Right ventricle myocardium superior (tissue), 1 donor: ENCODE measurements at places on chromosomes 6 and 20. TPM values are rescaled to one million over a fixed set of nuclear protein-coding genes. Genes with fewer than 3 reads are reported as not detected.

GRCh38 chr6:139294090-139294489 lies 2.3 kb upstream of the TXLNB start:
- DNase-seq: no peak

GRCh38 chr6:142474531-142475289 lies 172.9 kb downstream of the ADGRG6 start:
- no peak for DNase-seq

DNA sequence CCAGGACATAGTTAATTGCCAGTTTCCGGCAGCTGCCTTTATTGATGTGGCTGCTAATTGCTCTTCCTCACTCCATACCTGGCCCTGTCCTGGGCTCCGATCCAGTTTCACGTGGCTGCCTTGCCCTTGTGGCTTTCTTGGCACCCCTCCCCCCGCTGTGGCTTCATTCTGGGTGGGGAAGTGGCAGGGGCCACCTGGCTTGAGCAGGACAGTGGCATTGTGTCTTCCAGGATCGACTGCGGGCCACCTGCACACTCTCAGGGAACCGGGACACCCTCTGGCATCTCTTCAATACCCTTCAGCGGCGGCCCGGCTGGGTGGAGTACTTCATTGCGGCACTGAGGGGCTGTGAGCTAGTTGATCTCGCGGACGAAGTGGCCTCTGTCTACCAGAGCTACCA lies 10.8 kb downstream of the MAVS start:
- no peak for DNase-seq

- DNase-seq: no peak
These were observed 3.7 kb upstream of the SLC17A2 start for GRCh38 chr6:25934156-25934555.

DNA sequence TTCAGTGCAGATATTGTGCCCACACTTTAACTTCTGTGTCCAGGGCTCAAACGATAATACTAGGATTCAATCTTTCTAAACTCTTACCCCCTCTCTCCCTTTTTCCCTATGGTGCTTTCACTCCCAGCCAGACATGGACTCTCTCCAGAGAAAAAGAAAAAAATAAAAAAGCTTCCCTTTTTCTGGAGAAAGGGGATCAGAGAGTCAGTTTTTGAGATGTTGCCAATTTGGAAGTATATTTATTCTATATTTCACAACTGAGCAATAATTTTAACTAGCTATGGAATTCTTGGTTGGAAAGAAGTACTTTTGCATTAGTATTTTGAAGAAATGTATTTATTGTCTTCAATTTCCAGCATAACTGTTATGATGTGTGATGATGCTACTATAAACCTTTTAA lies 72.2 kb upstream of the ZFP64 start:
- no peak for DNase-seq

- DNase-seq: no peak
These were observed 25.6 kb upstream of the LOC128125822 start for GRCh38 chr6:63546697-63547096.

- no peak for DNase-seq
These were observed 23.0 kb downstream of the L3MBTL1 start for GRCh38 chr20:43530321-43531090.

GRCh38 chr6:51398064-51398705 lies 579.5 kb downstream of the TFAP2B start:
- no peak for DNase-seq

GRCh38 chr20:635893-636338 lies 17.1 kb downstream of the SRXN1 start:
- no peak for DNase-seq

- DNase-seq: no peak
These were observed 56.5 kb downstream of the ERMARD start for GRCh38 chr6:169807699-169808607.

- DNase-seq: no peak
These were observed 488.5 kb upstream of the MAP3K7 start for GRCh38 chr6:91075244-91075976.

- no peak for DNase-seq
These were observed 21.9 kb downstream of the ADGB start for GRCh38 chr6:146620655-146621054.

DNA sequence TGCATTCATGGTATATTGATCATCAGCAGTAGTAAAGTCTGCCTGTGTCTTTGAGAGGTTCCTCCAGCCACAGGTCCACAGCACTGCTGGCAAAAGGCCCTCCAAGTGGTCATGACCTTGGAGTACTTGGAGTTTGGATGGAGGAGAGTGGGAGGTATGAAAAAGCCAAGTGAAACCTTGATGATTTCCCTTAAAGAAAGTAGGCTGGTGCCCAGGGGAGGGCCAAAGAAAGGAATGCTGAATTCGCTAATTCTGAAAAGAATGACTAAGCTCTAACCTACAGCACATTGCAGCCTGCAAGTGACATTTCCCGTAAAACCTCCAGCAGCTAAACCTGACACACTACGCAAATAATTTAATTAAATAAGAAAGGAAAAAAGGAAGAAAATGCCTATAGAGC lies 223.4 kb upstream of the TAB2 start:
- no peak for DNase-seq

MMP24OS gene
- 42.4 TPM for total RNA-seq

LPA gene
- total RNA-seq: not detected

MROH8 gene
- total RNA-seq: 3.8 TPM

FOXA2 gene
- not detected for total RNA-seq

MAP1LC3A gene
- total RNA-seq: 107 TPM

TRIM15 gene
- total RNA-seq: not detected
